CD8-positive, alpha-beta memory T cell (primary cell): ENCODE measurements at places on chromosomes 13 and 19. TPM values are rescaled to one million over a fixed set of nuclear protein-coding genes. Genes with fewer than 3 reads are reported as not detected.

Gene PLVAP
- not detected for total RNA-seq

Gene TMEM161A
- total RNA-seq: 30.6 TPM

Gene C1QTNF9B
- total RNA-seq: not detected

Gene LIPE
- 22.7 TPM for total RNA-seq

Gene PCP2
- 0.48 TPM for total RNA-seq

Gene HIPK4
- total RNA-seq: not detected

Gene ZNF813
- 5.6 TPM for total RNA-seq
